CD4-positive, alpha-beta T cell treated with Interleukin-15 for 4 hours (primary cell): ENCODE measurements at places on chromosomes 11 and 22.

DNA sequence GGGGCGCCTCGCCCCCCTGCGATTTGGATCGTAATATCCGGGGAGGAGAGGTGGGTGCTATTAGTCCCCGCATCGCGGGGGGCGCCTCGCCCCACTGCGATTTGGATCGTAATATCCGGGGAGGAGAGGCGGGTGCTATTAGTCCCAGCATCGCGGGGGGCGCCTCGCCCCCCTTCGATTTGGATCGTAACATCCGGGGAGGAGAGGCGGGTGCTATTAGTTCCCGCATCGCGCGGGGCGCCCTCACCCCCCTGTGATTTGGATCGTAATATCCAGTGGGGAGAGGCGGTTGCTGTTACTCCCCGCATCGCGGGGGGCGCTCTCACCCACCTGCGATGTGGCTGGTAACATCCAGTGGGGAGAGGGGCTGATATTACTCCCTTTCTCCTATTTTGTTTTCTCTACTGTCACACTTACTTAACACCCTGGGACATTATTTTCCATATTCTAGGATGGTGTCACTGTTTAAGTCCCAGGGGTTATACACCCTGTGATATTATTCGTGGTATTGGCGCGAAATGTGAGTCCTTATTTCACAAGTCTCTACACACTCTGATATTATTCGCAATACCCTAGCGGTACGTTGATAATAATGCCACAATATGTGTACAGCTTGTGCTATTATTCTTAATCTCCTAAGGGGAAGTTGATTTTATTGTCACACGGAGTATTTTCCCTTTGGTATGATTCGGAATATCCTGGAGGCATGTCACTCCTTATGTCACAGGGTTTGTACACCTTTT is 57.8 kb upstream of the ALDH3B2 start:
- peak; percentile 19 for DNase-seq

DNA sequence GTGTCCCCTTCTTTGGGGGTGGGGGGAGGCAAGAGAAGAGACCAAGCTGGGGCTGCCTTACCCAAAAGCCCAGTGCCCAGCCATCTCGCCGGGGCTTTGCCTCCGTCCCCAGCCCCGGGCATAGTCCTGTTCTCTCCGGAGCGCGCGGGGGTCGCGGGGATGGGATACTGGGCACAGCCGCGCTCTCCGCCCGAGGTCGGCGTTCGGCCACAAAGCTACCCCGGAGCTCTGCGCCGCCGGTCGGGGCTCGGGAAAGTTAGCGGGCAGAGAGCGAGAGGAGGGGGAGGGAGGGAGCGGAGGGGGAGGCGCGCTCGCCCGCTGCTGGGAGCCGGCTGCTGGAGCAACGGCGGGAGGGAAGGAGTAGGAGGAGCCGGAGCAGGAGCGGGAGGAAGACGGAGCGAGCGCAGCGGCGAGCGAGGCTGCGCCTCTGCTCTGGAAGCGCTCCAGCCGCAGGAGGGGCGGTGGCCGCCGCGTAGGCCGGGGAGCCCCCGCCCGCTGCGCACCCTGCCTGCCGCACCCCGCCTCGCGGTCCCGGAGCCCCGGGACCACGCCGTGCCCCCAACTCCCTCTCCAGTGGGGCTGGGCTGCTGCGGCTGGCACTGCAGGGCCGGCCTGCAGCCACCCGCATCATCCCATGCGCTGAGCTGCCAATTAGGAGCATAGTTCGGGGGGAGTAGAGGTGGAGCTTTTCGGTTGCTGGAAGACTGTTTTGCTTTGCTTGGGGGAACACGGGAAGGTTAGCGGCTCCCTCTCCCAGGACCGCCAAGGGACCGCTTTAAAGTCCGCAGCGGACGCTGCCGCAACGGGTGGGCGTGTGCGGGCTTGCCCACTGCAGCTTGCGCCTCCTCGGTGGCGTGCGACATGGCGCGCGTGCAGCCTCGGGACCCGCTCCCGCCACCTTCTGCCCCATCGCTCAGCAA is at the start of gene SCN4B:
SCN4B (minus strand) TSS at position 272 of the 920 bp plus-strand sequence; CDS start at position 122, 150 bp downstream.
- no peak for DNase-seq

- DNase-seq = no peak
These were observed 433.2 kb downstream of the SOX6 start for GRCh38 chr11:15923183-15923582.

GRCh38 chr22:37659066-37659896 is 758 bp downstream of the PDXP start:
- no peak for DNase-seq

DNA sequence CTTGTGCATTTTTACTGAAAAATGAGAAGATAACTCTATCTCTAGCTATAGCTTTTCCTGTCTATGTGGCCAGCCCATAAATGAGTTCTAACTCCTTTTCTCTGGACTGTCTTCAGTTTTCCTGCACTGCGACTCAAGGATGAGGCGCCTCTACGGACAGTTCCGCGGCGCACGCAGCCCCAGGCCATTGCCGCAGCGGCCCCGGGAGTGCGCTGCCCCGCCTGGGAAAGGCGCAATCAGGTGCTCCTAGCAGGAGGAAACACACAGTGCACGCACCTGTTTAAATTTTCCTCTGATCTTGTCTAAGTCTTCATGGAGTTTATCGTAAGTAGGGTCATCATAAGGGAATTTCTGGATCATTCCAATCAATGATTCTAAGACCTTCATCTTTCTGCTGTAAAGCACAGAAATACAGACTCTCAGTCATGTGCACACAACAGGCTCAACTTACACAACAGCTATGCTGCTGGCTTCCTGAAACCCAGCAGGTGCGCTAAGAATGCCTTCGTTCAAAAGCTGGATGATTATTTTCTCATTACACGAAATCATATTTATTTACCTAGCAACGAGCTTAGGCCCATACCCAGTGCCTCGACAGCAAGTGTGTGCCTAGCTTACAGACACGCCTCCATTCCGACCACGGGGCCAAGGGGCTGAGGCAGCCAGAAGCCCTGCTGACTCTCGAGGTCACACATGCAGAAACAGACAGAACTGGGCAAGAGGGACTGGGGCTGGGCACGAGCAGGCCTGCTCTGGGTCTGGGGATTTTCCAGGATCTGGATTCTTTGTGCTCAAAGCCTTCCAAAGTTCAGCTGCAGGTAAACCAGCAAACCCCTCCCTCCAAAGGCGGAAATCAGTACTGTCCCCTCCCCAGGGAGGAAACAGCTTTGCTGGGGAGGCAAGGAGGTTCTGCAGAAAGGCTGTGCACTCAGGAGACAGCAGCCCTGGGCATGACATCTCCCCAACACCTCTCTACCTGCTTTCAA is 7.2 kb downstream of the LTO1 start:
- no peak for DNase-seq

DNA sequence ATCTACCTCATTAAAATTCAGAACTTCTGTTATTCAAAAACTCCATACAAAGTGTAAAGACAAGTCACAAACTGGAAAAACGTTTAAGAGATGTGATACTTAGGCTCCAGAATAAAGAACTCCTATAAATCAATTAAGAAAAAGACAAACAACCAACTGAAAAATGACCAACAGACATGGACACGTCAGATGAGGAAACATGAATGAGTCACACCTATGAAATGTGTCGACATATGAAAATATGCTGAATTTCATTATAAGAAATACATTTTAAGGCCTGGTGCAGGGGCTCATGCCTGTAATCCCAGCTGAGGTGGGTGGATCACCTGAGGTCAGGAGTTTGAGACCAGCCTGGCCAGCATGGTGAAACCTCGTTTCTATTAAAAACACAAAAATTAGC is 78.7 kb downstream of the ENTHD1 start:
- no peak for DNase-seq

DNA sequence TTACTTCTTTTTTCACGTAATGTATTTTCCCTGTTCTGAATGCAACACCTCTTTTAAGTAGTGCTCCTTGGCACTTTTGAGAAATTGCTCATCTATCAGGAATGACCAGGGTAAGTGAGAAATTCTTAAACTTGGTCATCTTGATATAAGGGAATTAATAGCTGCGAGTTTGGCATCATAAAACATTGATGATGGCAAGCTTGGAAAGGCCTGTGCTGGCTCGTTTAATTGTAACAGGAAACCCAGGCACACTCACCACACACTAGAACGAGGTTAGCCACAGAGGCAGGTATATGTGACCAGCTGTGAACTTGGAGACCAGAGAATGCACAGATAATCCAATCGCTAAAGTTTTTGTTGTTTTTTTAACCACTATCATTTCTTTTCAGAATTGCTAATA is 24.3 kb downstream of the FAM118A start:
- DNase-seq = no peak
